ENCODE measurements at places on chromosomes 5 and 9.

DNA sequence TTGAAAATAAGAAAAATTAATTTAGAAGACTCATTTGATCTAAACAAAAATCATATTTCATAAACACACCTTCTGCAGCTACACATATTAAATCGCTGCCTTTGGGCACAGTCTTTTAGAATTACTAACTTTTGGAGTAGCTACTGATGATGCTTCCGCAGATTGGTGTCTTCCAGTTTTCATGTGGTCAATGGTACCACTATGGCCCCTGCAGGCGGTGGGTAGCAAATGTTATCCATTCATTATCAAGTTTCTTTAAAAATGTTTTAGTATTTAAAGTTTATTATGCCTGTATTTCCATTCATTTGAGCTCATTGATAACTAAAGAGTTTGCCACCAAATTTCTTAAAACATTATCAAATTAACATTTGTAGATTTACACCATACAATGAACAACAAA, 122.9 kb upstream of the GRAMD2B start:
- no peak for DNase-seq

DNA sequence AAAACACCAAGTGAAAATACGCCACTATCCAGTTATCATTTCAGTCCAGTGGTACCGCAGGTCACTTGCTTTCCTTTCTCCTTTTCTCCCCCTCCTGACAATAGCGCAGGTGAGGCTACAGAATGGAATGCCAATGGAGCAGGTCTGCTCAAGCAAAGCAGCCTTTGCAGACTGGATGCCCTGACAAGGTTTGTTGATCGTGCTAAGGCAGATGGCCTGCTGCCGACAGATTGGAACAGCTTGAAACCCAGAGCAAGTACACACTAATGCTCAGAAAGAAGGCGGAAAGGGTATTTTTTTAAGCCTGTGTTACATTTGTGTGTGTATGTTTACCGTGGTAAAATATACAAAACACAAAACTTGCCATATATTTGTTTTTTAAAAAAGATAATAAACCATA, 19.4 kb downstream of the SPACA9 start:
- no peak for DNase-seq

GRCh38 chr5:14488709-14489108, 92.9 kb upstream of the OTULINL start:
- no peak for DNase-seq

DNA sequence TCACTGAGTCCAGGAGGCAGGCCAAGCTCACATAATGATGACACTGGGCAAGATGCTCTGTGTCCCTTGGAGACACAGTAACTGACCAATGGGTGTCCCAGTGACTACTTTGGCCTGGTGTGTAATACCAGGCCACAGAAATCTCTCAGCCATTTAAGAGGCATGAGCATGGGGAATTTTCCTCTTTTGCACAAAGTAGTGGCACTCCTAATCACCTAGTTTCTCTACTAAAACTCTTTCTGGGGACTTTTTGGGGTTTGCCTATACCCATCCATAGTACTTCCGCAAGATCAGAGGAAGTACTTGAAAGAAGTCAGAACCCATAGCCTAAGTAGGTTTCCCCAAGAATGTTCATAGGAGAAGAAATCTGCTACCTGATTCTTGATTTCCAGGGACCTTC, 161.9 kb downstream of the ARSB start:
- no peak for DNase-seq

- DNase-seq: no peak
These were observed 134.3 kb downstream of the PPP2R2B start for GRCh38 chr5:146744068-146744745.

- no peak for DNase-seq
These were observed 57.5 kb downstream of the HMGCS1 start for GRCh38 chr5:43255704-43256103.

DNA sequence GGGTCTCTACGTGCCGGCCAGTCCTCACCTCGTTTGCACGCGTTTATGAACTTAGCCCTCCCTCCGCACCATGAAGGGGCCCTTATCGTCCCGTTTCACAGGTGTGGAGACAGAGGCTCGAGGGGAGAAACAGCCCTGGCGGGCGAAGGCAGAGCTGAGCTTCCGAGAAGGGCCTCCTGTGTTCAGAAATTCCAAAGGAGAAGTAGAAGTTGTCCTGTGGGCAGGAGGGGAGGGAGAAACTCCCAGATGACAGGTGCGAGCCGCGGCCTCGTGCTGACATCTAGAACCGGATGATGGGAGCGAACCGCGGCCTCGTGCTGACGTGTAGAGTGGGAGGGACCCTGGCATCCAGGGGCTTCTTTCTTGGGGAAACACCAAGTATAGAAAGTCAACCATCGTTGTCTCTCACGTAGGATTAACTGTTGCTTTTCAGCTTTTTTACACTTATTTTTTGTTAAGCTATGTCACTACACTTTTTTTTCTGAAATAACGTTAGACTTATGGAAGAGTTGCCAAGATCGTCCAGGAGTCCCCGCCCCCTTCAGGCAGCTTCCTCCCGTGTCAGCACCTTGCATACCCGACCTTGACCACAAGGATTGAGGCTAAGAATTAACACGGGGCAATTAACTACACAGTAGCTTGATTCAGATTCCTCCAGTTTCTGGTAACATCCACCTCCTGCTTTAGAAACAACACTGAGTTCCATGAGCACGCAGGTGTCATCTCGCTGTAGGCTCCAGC, 42.8 kb upstream of the NKD2 start:
- DNase-seq: no peak

DNA sequence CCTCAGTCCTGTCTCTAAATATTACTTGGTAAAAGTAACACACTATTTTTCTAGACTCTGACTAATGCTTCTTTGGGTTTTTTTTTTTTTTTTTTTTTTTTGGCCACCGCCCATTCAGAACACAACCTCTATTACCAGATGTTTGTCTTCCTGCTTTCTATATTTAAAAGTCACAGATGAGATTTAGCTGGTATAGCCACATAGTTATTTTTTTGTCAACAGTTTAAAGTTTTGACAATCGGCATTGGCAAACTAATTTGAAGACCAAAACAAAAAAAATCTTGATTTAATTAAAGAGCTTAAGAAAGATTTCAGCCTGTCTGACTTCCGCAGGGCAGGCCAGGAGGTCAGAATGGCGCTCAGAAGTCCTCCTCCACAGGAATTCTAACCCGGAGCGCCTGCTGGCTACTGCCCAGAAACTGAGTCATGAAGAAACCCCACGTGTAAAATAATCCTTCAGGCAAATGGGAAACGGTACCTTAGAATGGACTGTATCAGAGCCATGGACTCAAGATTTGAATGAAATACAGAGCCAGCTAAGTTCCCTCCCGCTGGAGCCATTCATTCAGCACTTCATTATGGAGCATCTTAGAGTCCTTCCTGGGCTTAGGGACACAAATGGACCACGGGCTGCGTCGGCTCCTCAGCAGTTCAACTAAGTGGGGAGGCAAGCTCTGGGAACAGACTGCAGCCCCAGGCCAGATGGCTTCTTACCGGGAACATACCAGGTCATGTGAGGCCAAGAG, 55.6 kb downstream of the PTPDC1 start:
- peak; percentile 88 for DNase-seq

GRCh38 chr9:77879437-77879943, 152.1 kb downstream of the GNAQ start:
- no peak for DNase-seq

DNA sequence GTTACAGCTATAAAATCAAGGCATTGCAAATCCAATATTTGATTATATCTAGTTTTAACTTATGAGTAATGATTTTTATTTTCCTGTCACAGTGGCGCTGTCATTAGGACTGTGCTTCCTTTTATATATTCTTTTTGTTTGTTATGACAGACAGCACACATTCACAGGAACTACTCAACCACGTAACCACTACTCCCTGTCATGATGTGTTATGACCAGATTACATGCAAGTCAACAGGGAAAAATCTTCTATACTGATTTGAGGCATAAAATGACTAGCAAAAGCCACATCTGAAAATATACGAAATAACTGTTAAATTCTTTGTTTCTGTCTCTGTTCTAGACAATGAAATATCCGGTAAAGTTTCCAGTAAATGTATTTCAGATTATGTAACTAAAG, 25.4 kb downstream of the SREK1 start:
- DNase-seq: no peak

- no peak for DNase-seq
These were observed 17.0 kb upstream of the TNC start for GRCh38 chr9:115134941-115135340.

GRCh38 chr5:143515829-143516228, 112.3 kb upstream of the NR3C1 start:
- no peak for DNase-seq

GRCh38 chr5:168781941-168782571, 202.9 kb upstream of the PANK3 start:
- DNase-seq: no peak

GRCh38 chr9:36833954-36834353, 200.1 kb downstream of the PAX5 start:
- DNase-seq: no peak

GRCh38 chr5:138179277-138179857, 455 bp downstream of the KIF20A start:
- DNase-seq: peak; percentile 12

DNA sequence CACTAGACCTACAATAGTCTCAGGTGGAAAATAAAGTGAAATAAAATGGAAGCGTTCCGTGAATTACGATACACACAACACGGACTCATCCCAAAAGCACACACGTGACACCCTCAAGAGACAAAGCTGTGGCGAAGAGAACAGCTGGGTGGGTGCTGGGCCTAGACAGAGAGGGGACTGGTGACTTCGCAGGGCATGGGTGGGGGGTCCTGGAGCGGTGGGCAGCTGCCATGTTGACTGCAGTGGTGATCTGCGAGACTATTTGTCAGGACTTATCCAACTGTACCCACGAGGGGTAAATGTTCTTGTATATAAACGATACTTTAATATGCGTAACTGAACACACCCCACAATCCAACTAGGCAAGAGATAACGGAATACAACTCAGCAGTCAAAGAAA, 52.0 kb downstream of the GOLM1 start:
- no peak for DNase-seq

DNA sequence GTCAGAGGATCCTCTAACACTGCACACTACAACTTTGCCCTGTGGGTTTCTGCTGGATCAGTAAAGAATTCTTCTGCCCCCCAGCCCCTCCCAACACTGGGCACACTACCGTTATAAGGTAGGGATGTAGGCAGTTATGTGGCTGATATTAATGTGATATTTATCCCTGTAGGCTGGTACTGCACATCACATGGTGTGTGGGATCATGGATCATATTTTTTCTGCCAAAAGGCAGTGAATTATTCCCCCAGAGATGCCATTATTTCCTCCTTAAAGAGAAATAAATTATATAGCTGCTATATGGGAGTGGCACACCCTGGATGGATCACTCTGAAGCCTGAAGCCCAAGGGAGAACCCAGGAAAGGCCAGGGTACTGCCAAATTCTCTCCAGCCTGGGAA, 69.5 kb downstream of the SV2C start:
- DNase-seq: no peak

Measured in kidney (tissue), 22 donors.